ENCODE measurements at places on chromosomes 13 and 19. TPM values are rescaled to one million over a fixed set of nuclear protein-coding genes. Genes with fewer than 3 reads are reported as not detected.

DNA sequence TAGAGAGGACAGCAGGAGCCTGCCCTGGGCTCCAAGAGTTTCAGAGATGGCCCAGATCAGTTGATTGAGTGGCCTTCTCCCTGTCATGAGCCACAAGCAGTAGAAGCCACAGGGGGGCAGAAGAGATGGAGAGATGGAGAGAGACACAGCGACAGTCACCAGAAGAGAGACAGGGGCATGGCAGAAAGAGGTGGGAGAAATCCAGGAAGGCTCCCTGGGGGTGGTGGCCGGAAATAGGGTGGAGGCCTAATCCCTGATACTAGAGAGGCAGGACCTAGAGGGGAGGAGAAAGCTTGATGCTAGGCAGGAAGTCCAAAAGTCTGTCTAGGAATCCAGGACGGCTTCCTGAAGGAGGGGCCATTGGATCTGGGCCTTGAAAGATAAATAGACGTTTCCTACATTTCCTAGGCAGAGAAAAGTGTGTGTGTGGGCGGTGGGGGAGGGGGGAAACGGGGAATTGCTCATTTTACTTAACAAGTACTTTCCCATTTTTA lies 9.6 kb upstream of the TPM4 start:
- no peak for DNase-seq

GRCh38 chr19:3124630-3125029 lies 11.2 kb upstream of the GNA15 start:
- DNase-seq = no peak

- no peak for DNase-seq
Observed at GRCh38 chr19:38055010-38055409, 148.0 kb downstream of the SIPA1L3 start.

DNA sequence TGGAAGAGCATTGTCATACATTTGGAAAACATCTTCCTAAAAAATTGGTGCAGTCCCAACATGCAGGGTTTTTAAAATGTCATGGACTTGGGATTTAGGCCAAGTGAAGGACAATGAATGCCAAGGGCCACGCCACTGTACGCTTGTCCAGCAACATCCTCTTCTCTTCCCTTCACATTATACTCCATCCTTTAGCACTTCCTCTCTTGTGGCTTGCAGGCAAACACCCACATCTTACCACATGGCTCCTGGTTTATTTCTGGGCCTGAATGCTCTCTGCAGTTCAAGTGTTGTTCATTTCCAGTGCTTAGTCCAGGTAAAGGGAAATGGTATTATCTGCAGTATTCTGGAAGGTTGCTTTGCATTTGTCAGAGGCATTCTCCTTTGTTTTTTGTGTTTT lies 45.0 kb downstream of the CBY2 start:
- DNase-seq = no peak

- DNase-seq = no peak
Observed at GRCh38 chr19:7908742-7909461, 5.2 kb downstream of the MAP2K7 start.

DNA sequence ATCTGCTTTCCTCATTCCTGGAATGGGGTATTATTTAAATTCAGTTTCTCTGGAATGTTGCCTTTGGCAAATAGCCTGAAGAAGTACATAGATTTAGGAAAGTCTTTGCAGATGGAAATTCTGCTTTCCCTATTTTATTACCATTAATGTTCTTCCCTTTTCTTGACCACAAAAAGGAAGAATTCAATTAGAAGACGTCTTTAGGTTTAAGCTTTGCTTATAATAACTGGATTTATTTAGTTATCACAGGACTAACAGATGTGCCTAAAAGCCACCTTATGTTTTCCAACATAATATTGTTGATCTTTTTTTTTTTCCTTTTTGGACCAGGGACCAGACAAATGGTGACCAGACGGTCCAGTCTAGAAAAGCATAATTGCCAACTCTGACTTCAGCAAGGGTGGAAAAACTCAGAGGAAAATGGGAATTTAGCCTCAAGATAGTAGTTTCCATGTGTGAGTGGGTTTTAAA lies 210.1 kb upstream of the SPRY2 start:
- no peak for DNase-seq

- DNase-seq = no peak
Observed at GRCh38 chr19:55377356-55378131, 918 bp downstream of the TMEM190 start.

DNA sequence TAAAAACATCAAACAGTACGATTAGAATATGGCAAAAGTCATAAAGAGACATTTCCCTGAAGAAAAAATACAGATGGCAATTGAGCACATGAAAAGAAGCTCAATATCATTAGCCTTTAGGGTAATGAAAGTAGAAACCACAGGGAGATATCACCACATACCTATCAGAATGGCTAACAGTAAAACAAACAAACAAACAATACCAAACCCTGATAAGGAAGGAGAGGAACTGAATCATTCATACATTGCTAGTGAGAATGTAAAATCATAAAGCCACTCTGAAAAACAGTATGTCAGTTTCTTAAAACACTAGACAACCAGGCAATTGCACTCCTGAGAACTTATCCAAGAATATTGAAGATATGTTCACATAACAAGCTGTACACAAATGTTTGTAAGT lies 1342.5 kb upstream of the SLC10A2 start:
- DNase-seq = no peak

DNA sequence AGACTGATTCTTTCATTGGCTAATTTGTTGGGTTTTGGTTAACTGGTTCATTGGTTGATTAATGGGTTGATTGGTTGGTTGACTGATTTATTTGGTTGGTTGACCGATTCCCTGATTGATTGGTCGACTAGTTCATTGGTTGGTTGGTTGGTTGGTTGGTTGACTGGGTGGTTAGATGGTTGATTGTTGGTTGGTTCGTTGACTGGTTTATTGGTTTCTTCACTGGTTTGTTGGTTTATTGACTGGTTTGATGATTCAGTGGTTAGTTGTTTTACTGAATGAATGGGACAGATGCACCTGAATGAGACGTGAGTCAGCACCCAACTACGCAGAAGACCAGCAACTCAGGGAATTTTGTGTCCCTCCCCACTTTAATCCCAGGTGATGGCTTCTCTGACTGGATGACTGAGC lies 2.7 kb upstream of the NUP62 start:
- DNase-seq = peak; percentile 79

- DNase-seq = no peak
Observed at GRCh38 chr13:32246468-32246867, 68.7 kb downstream of the ZAR1L start.

GRCh38 chr13:31334994-31335557 lies 135.3 kb downstream of the B3GLCT start:
- DNase-seq = no peak

- DNase-seq = no peak
Observed at GRCh38 chr13:109156181-109156935, 526.9 kb downstream of the MYO16 start.

DNA sequence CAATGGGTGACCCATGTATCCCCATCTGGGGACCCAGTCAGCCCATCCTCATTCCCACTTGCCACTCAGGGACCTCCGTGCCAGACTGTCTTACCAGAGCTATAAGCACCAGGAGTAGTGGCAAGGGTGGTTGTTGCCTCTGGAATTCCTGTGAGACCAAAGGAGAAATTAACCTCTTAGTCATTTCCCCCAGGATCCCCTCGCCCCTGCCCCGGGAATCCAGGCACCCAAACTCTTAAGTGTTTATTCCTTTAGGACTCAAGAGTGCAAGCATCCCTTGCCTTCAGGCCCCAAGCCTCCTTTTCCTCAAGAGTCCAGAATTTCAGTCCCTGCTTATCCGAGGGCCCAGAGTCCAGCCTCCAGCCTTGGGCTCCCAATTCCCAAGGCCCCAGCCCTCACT lies 9.2 kb downstream of the NTN5 start:
- no peak for DNase-seq

DNA sequence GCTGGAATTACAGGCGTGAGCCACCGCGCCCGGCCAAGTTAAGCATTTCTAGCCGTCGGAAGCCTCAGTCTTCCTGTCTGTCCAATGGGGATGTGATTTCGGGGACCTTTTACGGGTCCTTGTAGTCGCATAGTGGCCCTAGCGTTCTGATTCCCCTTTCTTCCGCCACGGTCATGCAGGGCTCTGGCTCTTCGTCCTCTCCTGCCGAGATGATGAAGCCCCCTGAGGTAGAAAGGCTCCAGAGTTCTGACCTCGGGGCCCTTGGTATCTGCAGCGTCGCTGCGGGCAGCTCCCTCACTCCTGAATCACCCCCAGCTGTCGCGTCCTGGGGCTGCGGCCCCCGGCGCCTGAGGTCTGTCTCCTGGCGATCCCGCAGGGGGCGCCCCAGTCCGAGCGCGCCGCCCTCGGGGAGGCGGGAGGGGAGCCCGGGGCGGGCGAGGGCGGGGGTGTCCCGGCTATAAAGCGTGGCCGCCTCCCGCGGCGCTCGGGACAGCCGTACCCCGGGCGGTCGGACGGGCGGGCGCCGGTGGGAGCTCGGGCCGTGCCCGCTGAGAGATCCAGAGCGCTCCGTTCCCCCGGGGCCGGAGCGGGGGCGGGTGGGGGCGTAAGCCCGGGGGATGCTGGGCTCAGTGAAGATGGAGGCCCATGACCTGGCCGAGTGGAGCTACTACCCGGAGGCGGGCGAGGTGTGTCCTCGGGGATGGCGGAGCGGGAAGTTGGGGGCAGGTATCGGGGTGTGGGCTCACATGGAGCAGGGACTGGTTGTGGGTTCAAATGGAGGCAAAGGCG lies at the start of gene FOXA3:
Gene FOXA3 (plus strand): TSS at position 487 of the 789 bp plus-strand sequence. CDS start 131 bp downstream, at position 618.
- no peak for DNase-seq

DNA sequence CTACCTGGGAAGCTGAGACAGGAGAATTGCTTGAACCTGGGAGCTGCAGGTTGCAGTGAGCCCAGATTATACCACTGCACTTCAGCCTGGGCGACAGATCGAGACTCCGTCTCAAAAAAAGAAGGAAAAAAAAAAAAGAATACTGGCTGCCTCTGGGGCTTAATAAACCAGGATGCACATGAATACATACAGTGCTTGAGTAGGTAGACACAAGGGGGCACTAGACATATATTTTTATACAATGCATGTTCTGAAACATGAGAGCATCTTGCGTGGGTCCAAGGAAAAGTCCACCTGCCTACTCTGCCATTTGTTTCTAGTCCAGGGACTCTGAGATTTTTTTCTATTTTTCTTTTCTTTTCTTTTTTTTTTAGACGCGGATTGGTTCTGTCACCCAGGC lies 31.2 kb downstream of the KEAP1 start:
- no peak for DNase-seq

DNA sequence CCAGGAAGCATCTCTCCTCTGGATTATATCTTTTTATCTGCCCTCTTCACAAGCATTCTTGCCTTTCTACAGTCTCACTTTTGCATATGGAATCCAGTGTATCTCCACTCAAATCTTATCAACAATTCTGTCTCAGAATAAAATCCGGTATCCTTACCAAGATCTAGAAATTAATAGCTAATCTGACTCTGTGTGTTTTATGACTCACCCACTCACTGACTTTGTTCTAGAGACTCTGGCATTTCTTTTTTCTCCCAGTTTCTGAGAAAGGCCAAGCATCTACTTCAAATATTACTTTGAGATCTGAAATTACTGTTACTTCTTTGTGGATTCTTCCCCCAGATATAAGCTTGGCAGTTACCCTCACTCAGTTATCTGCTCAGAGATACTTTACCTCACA lies 913.5 kb upstream of the ATXN8OS start:
- no peak for DNase-seq

DNA sequence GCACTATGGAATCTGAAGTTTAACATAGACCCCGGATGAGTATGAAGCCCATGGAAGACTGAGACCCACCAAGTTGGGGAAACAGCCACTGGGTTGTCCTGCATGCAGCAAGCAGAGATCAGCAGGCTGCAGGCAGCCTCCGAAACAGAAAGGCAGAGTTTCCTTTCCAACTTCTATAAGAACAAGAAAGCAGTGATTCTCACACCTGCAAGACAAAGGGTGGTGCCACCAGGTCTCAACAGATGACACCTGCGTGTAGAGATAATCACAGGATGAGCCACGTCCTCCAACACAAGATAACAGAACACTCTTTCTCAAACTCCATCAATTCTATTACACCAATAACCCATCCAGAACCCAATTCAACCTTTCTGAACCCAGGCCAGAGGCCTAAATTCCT lies 457.9 kb downstream of the FOXO1 start:
- DNase-seq = no peak

- no peak for DNase-seq
Observed at GRCh38 chr13:109773276-109773675, 13.1 kb downstream of the IRS2 start.

GRCh38 chr19:15372891-15373301 lies 6.7 kb downstream of the AKAP8 start:
- DNase-seq = no peak

DNA sequence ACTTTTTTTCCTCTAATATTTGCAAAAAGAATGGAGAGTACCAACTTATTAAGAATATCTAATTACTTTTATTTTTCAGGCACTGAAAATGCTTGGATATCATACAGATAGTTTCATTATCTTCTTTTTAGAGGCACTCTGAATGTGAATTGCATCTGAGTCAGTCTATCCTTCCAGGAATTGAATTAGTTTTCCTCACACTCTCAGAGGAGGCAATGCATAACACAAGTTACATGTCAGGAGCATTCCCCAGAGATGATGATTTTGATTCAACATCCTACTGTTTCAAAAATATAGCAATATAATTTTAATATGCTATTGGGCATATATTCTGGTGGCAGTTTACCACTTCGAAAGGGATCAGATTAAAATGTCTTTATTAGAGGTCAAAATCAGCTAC lies 1315.4 kb downstream of the PCDH9 start:
- no peak for DNase-seq

DNA sequence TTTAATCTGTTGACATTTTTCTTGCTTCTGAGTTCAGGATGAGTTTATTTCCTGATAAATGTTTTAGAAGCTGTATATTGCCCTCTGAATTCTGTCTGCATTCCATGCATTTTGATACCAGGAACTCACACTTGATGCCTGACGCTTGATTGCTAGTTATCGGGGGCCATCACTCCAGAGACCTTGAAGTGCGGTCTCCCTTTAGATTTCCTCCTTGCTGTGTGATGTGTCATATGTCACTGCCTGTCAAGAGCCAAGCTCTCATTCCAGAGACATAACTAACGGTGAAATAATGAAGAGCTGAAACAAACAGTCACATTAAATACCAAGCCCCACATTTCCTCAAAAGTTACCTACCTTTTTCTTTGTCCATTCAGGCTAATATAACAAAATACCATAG lies 155.5 kb downstream of the TNFSF13B start:
- DNase-seq = no peak

DNA sequence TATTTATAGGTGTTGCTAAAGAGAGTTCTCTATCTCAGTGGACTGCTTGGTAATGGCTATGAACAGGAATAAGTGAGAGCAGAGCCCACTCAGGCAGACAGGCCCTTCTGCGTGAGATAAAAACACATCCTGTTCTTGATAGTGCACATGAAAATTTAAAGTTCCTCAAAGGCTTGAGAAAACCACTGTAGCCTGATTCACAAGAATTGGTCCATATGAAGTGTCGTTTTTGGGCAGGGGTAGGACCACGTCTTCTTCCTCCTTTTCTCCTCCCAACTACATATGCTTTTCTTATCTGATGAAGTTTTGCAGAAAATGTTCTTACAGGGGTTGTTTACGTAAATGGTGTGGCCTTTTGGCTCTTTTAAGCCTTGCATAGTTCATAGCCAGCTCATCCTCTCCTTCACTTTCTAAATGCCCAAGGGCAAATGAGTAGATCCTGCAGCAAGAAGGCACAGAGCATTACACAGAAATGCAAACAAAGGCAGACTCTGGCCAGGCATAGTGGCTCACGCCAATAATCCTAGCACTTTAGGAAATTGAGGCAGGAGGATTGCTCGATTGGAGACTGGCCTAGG lies 53.8 kb downstream of the RNF6 start:
- DNase-seq = no peak

The LRP3 gene
- polyA plus RNA-seq = 12.7 TPM

The XPO4 gene
- polyA plus RNA-seq = 16.5 TPM

The KLK12 gene
- not detected for polyA plus RNA-seq

The FRY gene
- polyA plus RNA-seq = 0.80 TPM

The ZNF497 gene
- 0.72 TPM for polyA plus RNA-seq

The ODAD3 gene
- 0.09 TPM for polyA plus RNA-seq

The IFNL2 gene
- polyA plus RNA-seq = not detected

The NBEA gene
- 0.06 TPM for polyA plus RNA-seq

The LHB gene
- polyA plus RNA-seq = not detected
